ENCODE measurements at places on chromosomes 7 and 10.

- DNase-seq, result no peak
These were observed 246.8 kb downstream of the MAD1L1 start for GRCh38 chr7:1985936-1986335.

- DNase-seq, result no peak
These were observed 17.2 kb upstream of the CROT start for GRCh38 chr7:87328281-87328680.

DNA sequence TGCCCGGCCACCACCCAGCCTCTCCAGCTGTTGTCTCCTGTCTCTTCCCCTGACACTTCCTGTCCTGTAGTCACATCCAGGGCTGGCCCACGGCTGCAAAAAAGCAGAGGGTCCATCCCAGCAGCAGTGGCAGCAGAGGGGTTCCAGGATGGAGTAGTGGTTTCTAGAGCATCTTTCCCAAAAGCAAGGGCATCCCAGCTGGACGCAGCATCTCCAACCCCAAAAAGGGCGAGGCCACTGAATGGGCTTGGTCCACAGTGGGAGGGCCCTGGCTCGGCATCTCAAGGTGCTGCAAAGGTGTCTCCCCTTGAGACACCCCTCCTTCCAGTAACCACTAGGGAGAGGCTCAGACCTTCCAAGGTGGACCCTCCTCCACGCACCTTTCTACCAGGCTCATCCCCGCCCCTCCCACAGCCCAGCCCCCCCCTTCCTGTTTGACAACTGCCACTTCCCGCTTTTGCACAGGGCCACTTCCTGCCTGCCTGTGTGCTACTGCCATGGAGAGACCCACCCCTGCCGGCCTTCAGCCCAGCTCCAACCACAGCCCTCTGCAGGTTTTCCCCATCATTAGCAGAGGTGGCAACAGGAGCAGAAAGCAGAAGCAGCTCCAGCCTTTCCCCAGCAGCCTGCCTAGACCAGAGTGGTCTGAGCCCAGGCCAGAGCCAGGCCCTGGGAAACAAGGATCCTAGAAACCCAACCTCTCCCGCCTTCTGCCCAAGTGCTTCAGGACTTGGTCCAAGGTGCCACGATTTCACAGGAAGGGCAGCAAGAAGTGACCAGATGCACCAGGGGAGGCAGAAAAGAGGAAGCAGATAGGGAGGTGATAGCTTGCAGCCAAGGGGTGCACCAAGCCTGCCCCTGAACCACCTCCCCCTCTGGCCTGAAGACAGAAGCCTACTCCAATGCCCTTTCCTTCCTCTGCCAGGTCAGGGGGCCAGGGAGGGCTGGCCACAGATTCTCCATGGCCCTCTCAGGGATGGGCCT lies 8.6 kb downstream of the CAMK2G start:
- DNase-seq, result no peak

DNA sequence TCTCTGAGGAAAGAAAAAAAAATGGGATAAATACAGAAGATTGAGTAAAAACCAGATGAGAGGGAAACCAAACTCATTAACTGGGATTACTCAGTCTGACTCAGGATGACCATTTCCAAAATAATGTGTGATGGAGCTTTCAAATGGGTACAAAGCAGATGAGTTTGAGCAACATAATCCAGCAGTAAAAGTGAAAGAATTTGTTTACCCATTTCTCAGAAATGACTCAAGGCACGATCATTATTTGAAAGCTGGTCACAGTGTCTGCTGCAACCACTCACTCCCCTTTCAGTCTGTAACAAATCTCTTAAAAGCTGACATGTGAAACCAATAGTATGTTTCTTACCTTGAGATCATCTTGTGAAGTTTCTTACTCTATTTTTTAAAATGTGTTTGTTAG lies 104.7 kb upstream of the KLF14 start:
- DNase-seq, result no peak

DNA sequence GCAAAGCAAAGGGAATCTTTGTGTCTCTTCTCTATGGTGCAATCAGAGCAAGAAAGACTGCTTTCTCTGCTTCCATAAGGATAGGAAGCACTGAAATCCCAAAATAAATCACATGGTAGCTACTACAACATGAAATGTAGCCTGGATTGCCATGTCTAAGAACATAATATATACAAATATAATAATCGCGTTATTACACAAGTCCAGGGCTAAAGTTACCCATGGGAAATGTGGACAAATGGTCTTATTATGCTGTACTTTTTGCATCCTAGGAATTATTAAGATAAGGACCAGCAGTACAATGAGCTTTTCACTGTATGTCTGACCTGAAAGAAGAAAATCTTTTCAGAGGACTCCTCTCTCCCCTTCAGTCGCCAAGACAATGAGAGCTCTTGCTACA lies 23.5 kb upstream of the PPP3CB start:
- no peak for DNase-seq

GRCh38 chr7:98338441-98338840 lies 57.0 kb downstream of the BRI3 start:
- DNase-seq, result no peak

DNA sequence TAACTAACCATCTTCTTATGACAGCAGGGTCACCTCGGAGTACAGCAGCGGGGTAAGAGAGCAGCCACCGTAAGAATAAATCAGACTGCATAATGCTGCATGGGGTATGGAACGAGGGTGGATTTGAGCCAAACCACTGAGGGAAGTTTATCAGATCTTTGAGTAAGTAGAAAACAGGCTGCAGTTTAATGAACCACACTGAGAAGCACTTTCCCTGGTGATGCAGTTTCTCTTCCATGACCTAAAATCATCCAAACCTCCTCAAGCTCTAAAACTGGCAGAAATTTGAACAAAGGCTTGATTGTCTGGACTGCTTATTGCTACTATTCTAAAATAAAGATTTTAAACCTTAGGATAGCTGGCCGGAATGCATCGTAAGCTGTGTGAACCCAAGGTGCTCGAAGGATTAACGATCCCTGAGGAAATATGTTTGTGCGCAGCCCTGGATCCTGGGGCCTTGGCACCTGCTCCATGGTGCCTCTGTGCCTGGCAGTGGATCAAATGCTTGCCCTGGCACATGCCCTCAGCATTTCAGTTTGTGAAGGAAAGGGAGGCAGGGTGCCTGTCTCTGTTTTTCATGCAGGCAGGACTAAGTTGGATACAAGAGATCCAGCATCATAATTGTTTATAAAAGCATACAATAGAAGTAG lies 322.7 kb downstream of the LHFPL3 start:
- DNase-seq, result no peak

GRCh38 chr10:18157881-18158280 lies 17.7 kb downstream of the CACNB2 start:
- DNase-seq, result no peak

GRCh38 chr10:129258283-129258923 lies 208.6 kb upstream of the MGMT start:
- no peak for DNase-seq

DNA sequence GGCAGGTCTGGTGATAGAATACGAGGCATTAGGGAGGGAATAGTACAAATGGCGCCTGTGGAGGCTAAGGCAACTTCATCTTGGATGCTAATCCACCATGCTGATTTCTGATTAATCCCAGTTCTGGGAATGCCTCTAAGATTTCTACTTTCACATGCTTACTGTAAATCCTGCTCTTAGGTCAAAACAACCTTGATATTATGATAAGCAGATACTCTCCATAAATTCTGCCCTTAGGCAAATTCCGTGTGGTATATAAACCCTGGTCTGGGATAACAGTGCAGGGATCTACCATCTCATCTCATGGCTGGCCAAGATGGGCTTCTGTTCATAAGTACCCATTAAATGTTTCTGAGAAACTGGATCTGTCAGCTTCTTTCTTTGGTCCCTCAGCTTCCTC lies 11.4 kb upstream of the NEUROG3 start:
- DNase-seq, result no peak

DNA sequence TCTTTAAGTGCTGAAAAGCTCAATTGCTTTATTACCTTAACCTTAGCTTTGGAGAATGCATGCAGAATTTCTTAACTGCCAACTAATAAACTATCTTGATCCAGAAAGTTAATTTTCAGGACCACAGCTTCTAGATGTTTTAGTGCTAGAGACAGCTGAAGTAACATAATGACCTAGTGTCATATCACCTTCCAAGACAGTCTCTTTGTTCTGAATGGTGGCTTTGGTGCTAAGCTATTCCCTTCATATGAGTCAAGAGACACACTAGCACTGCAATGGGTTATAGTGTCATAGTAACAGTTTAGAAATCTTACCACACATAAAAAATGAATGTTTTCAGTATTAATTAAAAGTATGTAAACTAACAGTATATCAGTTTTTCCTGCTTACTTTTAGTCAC lies 115.4 kb upstream of the LRRN3 start:
- no peak for DNase-seq

DNA sequence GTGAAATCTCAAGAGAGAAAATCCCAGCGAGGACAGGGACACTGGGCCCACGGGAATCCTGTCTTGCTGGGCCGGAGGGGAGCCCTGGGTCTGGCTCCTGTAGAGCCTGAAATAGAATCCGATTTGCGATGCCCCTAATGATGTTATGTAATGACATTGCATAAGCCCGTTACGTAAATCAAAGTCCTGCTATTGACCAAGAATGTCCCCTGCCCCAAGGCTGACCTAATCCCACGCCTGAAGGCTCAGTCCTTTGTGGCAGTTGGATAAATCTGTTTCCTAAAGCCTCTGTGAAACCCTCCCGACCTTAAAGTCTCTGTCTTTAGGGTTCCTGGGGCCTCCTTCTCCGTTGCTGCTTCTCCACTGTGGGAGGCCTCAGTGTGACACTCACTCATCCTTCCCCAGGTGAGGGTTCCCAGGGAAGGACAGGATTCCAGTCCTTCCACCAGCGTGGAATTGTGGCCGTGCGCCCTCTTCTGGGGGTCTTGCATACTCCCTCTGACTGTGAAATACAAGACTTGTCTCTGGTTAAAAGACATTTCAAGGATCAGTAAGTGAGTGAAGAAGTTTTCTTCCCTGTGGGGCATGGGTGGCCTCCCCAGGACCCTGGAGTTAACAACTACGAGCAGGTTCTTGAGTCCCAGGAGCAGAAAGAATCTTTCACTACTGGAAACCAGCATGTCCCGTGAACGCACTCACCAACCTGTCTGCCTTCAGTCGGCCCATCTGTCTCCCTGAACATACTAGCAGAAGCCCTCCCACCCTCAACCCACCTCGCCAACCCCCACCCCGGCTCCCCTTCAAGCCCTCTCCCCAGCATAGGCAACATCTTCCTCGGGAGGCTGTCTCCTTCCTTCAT lies 19.8 kb downstream of the ZNF467 start:
- no peak for DNase-seq

- DNase-seq, result no peak
These were observed 72.6 kb downstream of the OSBPL3 start for GRCh38 chr7:24907311-24907886.

GRCh38 chr10:33139181-33139646 lies 181.2 kb upstream of the ITGB1 start:
- no peak for DNase-seq

GRCh38 chr10:68364101-68364886 lies 31.6 kb upstream of the PBLD start:
- no peak for DNase-seq

GRCh38 chr7:121323515-121324302 lies 5.1 kb upstream of the WNT16 start:
- no peak for DNase-seq

- no peak for DNase-seq
These were observed 304.1 kb downstream of the IPMK start for GRCh38 chr10:57963546-57963945.

GRCh38 chr7:25619963-25620799 lies 391.9 kb upstream of the NPVF start:
- no peak for DNase-seq

DNA sequence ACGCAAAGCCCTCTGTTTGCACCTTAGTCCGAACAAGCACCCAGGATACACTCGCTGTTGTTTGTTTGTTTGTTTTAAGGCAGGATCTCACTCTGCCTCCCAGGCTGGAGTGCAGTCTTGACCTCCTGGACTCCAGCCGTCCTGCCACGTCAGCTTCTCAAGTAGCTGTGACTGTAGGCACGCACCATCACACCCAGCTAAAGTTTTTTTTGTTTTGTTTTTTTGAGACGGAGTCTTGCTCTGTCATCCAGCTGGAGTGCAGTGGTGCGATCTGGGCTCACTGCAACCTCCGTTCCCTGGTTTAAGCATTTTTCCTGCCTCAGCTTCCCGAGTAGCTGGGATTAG lies 76.8 kb downstream of the CTBP2 start:
- no peak for DNase-seq

GRCh38 chr7:113392421-113392820 lies 274.1 kb upstream of the SMIM30 start:
- DNase-seq, result no peak

DNA sequence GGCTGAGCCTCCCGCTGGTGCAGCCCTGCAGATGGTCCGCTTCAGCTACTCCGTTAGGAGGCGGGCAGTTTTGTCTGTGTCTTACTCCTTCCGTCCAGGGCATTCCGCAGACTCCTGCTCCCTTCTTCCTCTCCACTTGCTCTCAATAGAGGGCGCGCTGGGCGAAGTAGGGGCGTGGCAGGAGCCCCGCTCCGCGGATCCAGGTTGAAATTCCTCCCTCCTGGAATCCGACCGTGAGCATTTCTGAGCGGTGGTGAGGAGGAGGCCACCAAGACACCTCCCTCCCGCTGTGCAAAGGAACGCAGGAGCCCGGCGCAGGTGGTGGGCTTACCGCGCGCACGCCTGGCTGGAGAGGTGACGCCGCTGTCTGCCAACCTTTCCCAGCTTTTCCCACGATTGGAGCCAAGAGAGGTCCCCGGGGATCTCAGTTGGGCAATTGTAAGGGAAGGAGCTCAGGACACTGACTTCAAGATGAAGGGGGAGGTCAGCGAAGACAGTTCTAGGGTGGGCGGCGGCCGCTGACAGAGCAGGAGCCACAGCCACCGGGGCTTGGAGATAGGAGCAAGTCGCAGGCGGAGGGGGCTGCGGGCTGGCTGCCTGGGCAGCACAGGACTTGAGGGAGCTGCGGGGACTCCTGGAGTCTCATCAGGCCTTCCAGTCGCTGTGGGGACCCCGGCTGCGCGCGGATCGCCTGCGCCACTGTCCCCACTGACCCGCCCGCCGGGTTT lies 1011.3 kb downstream of the XPNPEP1 start:
- no peak for DNase-seq

DNA sequence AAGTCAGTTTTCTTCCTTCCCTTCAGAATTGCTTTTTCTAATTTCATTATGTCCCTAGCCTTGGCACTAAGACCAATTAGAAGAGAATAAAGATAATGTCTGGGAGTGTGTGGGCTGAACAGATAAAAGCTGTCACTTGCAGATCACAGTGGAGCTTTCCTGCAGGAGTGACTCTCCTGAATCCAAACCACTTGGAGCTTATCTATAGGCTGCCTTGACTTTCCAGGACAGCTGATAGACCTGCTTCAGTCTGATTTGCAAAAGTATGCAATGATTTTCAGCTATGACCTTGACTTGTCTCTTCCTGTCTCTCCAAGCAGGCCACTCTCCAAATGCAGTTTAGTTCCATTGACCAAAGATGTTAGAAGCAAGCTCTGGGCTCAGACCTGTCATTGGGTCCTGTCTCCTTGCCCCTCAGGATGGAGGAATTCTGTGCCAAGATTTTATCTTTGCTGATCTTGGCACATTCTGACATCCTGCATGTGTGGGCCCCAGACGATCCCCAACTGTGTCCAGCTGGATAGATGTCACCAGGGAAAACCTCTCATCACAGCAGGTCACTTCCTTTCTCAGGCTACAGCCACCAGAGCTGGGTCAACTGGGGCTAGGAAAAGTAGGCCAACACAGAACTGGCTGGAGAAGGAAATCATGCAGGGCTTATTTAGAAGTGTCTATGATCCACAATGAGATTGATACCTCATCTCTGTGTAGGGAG lies 120.9 kb upstream of the ZNF438 start:
- DNase-seq, result no peak
